ENCODE measurements at places on chromosomes 11 and 22.

- DNase-seq: no peak
These were observed 21.1 kb downstream of the MPPED1 start for GRCh38 chr22:43432883-43433415.

DNA sequence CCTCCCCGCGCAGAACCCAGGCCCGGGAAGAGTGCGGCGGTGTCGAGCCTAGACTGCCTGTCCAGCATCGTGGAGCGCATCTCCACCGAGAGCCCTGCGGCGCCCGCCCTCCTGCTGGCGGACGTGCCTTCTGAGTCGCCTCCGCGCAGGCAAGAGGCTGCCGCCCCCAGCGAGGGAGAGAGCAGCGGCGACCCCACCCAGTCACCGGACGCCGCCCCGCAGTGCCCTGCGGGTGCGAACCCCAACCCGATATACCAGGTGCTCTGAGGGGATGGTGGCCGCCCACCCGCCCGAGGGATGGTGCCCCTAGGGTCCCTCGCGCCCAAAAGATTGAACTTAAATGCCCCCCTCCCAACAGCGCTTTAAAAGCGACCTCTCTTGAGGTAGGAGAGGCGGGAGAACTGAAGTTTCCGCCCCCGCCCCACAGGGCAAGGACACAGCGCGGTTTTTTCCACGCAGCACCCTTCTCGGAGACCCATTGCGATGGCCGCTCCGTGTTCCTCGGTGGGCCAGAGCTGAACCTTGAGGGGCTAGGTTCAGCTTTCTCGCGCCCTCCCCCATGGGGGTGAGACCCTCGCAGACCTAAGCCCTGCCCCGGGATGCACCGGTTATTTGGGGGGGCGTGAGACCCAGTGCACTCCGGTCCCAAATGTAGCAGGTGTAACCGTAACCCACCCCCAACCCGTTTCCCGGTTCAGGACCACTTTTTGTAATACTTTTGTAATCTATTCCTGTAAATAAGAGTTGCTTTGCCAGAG is 2.0 kb downstream of the MYOD1 start:
- no peak for DNase-seq

- no peak for DNase-seq
These were observed at the start of gene C1QTNF5 for GRCh38 chr11:119340335-119341221. TSS of gene C1QTNF5 (minus strand) at chr11:119340883. CDS start at chr11:119340397, 486 bp downstream.

- DNase-seq: no peak
These were observed 1.1 kb upstream of the ADM start for GRCh38 chr11:10303558-10304363.

- no peak for DNase-seq
These were observed 44.6 kb upstream of the ELF5 start for GRCh38 chr11:34558211-34558610.

GRCh38 chr11:59289356-59290181 is 69.1 kb upstream of the OR5AN1 start:
- DNase-seq: no peak

DNA sequence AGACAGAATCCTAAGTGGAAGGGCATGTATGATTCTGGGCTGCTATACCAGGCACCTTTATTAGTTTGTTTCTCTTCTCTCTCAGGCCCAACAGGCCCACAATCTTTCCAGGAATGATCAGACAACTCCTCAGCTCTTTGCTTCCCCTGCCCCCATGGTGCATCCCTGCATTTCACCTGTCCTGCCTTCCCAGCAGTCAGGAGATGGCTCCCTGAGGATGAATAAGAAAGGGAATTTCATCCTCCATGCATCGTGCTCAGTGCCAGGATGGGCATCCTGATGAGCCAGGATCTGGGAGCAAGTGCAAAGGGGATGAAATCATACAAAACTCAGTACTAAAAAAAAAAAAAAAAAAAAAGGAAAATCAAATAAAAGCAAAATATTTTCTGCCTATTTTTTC is 18.6 kb upstream of the NTM start:
- no peak for DNase-seq

DNA sequence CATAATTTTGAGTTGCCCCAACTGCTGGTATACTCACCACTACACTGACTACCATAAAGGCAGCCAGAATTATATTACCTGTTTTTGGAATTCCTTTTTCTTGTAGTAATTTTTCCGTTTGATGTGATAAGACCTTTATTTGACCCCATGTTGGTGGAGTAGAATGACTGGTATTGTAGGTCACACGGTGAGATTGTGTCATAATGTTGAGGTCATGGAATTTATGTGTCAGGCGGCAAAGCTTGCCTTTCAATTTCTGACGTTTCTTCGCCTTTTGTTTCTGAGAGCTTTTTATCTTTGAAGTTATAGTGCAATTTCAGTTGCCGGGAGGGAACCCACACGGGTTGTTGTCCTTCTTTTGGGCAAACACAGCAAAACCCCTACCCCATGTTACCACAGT is 13.0 kb downstream of the OR52K1 start:
- no peak for DNase-seq

- DNase-seq: no peak
These were observed 88.3 kb upstream of the PARVA start for GRCh38 chr11:12288931-12289666.

GRCh38 chr22:36285017-36285416 is 32.1 kb downstream of the APOL1 start:
- no peak for DNase-seq

DNA sequence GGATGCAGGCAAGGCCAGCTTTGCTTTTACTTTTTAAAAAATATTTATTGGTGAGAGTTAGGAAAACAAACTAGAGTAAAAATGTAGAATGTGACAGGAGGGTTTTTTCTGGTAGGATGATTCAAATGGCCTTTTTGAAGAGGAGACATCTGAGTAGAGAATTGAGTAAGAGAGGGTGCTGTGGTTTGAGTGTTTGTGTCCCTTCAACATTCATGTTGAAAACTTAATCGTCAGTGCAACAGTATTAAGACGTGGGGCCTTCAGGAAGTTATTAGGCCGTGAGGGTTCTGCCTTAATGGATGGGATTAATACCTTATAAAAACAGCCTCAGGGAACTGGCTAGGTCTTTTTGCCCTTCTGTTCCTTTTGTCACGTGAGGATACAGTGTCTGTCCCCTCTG is 288.8 kb upstream of the C11orf87 start:
- no peak for DNase-seq

DNA sequence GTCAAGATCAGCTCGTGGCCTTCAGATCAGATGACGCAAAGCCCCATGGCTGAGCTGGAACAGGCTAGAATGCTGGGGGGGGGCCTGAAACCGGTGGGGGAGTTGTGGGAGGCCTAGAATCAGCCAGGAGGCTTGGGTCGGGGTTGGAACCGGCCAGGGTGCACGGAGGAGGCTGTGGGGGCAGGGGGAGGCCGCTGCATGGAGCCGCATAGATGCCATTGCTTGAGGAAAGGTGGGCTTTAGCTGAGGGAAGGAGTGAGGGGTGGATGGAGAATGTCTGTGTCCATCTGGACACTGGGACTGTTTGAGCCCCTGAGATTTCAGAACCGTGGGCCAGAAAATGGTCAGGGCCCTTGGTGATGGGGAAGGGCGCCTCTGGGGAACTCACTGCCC is 25.2 kb downstream of the CDPF1 start:
- no peak for DNase-seq

- DNase-seq: no peak
These were observed 30.1 kb downstream of the ELFN2 start for GRCh38 chr22:37397226-37397625.

DNA sequence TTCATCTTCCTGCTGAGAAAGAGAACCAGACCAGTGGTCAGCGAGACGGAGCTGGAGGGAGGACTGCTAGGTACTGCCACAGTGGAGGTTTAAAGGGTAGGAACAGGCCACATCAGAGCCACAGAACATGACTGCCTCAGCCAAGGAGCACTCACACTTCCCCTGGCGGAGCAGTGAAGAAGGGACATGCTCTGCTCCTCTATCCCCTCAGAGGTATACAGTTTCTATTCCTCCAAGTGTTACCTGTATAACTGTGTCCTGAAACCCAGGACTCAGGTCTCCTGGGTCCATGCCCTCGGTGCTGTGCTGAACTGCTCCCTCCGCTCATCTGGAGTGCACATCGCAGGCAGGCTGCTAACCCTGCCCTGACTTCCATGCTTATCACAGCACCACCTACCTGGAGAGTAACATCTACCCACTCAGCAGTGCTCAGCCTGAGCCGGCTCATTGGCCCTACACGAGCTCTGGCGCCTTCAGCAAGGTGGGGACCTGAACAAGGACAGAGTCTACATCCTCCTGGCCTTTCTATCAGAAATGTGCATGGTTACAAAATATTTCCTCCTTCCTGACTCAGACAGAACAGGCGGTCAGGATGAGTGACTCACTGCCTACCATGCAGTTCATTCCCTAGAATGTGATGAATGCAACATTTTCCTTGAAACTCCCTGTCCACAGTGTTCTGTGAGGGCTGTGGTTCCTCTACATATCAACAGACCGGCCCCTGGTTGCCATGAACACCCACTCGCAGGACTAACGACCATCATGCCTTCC is 52.9 kb downstream of the C11orf58 start:
- DNase-seq: no peak

- DNase-seq: no peak
These were observed 12.3 kb downstream of the CD44 start for GRCh38 chr11:35151241-35151640.

DNA sequence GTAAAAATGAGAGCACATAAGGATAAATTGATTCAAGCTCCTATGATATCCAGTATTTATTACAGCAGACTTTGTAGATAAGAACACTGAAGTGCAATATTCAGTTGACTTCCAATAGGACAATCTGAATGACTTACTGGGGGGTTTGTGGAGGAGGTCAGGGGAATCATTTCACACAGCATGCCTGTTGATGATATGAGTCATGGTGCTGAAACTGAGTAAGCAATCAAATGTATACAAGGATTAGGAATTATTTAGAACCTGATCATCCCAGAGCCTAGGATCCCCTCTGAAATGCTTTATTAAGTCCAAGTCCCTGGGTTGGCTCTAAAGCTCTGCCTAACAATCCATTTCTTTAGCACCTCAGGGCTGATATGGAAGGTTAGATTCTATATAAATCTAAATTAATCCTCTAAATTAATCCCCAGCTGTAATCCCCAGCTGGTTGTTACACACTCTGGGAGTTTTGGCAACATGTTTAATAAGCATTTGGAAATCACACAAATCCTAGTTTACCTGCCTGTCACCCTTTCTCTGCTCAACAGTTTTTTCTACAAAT is 326.4 kb downstream of the GUCY1A2 start:
- no peak for DNase-seq

DNA sequence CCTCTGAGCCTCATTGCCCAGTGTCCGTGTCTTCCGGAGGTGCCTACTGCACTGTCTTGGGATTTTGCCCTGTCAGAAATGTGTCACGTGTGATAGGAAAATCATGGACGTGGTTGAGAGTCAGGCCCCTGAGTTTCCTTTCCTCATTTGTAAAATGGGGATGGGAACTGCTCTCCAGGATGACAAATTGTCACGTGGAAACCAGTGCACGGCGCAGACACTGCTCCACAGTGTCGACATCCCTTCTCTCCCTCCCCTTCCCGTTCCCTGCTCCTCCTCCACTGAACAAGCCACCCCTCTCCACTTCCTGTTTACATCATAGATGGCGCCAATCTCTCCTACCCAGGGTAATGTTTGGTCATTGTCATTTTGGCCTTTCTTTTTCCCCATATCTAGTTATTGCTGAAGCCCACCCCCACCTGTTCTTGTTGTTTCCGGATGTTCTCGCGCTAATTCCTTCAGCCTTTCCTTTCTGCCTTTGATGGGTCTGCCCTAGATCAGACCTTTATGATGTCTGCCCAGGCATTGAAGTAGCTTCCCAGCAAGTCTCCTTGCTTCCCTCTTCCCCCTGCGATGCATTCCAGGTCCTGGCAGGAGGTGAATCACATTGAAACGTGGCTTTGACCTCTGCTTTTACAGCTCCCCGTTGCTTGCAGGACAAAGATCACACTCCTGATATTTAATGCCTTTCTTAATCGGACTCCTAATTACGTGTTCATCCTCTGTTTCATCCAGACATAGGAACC is 91.8 kb downstream of the TBC1D22A start:
- DNase-seq: no peak

GRCh38 chr11:35622070-35622469 is 3.8 kb downstream of the FJX1 start:
- no peak for DNase-seq

DNA sequence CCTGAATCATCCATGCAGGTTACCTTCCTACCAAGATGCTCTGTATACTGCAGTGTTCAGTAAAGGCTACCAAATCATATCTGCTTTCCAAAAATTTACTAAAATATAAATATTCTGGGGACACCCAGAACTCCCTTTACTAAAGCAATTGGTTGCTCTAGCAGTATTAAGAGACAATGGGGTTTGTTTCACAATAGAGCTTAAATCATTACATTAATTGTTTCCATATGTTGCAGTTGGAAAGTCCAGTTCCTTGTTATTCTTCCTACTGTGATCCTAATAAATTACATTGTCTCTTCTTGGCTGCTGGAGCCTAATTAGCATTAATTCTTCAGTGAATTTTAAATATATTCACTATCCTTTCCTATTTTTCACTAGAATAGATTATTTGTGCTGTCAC is 316.0 kb upstream of the MTNR1B start:
- no peak for DNase-seq

DNA sequence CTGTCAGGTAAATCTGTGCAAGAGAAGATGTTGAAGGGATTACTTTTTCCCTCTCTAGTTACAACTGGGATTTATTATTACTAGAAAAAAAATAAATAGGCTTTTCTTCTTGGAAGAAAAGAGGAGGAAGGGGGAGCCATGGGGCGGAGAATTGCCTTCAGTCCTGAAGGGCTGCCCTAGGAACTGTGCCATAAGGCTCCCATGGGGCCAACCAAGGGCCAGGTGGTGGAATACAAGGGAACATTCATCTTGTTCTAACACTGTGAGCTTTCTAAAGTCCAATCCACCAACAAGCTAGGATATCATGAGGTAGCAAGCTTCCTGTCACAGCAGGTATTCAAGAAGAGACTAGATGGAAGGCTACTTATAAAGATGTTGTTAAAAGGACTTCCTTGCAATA is 24.8 kb upstream of the NRIP3 start:
- no peak for DNase-seq

GRCh38 chr11:114296605-114297372 is 590 bp downstream of the NNMT start:
- DNase-seq: no peak

GRCh38 chr22:27571463-27572277 is 229.9 kb downstream of the MN1 start:
- no peak for DNase-seq

DNA sequence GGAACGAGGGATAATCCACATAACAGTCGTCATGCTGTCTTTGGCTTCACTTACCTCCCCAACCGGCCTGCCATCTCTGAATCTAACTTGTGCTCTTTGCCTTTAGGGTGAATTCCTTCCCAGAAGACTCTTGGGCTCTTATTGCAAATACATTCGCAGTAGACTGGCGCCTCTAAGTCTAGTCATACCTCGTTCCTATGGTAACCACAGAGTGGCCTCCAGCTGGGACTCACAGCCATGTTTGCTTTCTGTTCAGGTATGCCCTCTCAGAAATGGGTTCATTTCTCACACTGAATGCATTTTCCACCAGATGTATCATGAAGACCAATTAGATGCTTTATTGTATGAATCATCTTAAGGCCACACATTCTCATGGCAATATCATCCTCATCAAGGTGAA is 112.7 kb downstream of the FAR1 start:
- DNase-seq: no peak

DNA sequence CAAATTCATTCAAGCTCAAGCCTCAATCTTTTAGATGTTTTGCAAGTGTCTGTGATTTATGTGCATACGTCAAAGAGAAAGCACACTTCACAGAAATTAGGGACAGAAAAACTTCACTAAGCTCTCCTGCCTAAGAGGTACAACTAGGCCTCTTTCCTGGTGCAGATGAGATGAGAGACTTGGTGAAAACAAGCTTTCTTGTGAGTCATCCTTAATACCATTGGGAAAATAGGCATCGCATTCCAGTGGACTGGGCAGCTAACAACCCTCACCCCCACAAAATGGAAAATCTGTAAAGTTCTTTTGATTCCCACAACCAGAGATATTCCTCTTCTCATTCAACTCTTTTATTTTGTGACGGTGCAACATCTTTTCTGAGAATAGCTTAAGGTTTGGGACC is 1110.4 kb upstream of the CCDC90B start:
- no peak for DNase-seq
